A549 treated with RU486 at 1 μM for 4 hours (cell line): ENCODE measurements at places on chromosomes 3 and 15. TPM values are rescaled to one million over a fixed set of nuclear protein-coding genes. Genes with fewer than 3 reads are reported as not detected.

The TOPBP1 gene
- total RNA-seq, result 21.5 to 30.3 TPM (median 26.7 TPM) in 5 replicates

The SUSD5 gene
- 1.9 to 3.7 TPM (median 3.5 TPM) in 5 replicates for total RNA-seq

The ZBTB47 gene
- total RNA-seq, result 4.9 to 7.0 TPM (median 6.2 TPM) in 5 replicates

The IL17RE gene
- 0.88 to 1.8 TPM (median 1.5 TPM) in 5 replicates for total RNA-seq

The NCEH1 gene
- 22.5 to 39.1 TPM (median 33.1 TPM) in 5 replicates for total RNA-seq

The NR2E3 gene
- 0.14 to 0.29 TPM (median 0.19 TPM) in 4 of 5 replicates, not detected in the other for total RNA-seq

The AADAC gene
- total RNA-seq, result 13.0 to 20.7 TPM (median 16.7 TPM) in 5 replicates

The ERC2 gene
- total RNA-seq, result 0.23 TPM in 1 of 5 replicates, not detected in the others

The CSPG5 gene
- total RNA-seq, result 0.63 to 1.3 TPM (median 1.1 TPM) in 5 replicates

The GOLGA6L4 gene
- 0.25 to 1.1 TPM (median 0.81 TPM) in 5 replicates for total RNA-seq

The CHAC1 gene
- total RNA-seq, result 3.0 to 7.5 TPM (median 4.8 TPM) in 5 replicates

The CAND2 gene
- total RNA-seq, result 0.31 to 0.45 TPM (median 0.40 TPM) in 5 replicates

The CD86 gene
- not detected in 5 replicates for total RNA-seq

The WDR93 gene
- total RNA-seq, result 0.15 to 0.17 TPM (median 0.15 TPM) in 3 of 5 replicates, not detected in the others
